Activated CD8-positive, alpha-beta T cell treated with anti-CD3 and anti-CD28 coated beads, Interleukin-2, amount 10 ng/mL, durations not matched to agents 7 days and 5 days (primary cell): ENCODE measurements at places on chromosomes 13 and 19. TPM values are rescaled to one million over a fixed set of nuclear protein-coding genes. Genes with fewer than 3 reads are reported as not detected.

- no peak for DNase-seq
Measured at GRCh38 chr19:45953676-45954075, 20.0 kb downstream of the NOVA2 start.

Gene WASF3
- total RNA-seq: not detected

Gene MYCBP2
- 109 TPM for total RNA-seq

Gene NPAS1
- not detected for total RNA-seq

- DNase-seq: no peak
Measured at GRCh38 chr13:39586151-39586550, 16.8 kb downstream of the LHFPL6 start.

Gene KIR2DL3
- total RNA-seq: 0.24 TPM
